MCF 10A (cell line): ENCODE measurements at places on chromosomes 12 and 14. TPM values are rescaled to one million over a fixed set of nuclear protein-coding genes. Genes with fewer than 3 reads are reported as not detected.

GRCh38 chr12:470133-470532, 10.4 kb downstream of the B4GALNT3 start:
- H3K4me1 ChIP-seq = peaks cover 10% of the 10 kb centered on the region
- no peak overlapping the region for H3K4me3 ChIP-seq
- no peaks in the 10 kb centered on the region for H3K36me3 ChIP-seq

DNA sequence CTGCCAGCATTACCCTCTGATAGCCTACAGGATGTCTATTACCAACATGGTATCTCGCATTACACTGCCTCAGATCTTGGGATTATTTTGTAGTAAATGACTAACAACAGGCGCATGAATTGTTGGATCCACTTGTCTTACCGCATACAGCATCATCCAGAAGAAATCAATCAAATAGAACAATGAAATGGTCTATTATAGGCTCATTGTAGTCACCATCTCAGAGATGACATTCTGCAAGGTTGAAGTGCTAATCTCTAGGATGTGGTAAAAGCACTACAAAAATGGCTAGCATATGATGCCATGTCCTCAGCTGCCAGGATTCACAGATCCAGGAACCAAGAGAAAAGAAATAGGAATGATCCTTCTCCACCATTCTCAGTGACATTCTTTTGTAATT, 52.0 kb downstream of the WASHC3 start:
- no peak for DNase-seq
- H3K4me3 ChIP-seq = no peak overlapping the region
- no peak overlapping the region for H3K27ac ChIP-seq
- no peaks in the 10 kb centered on the region for H3K4me1 ChIP-seq
- no peaks in the 10 kb centered on the region for H3K27me3 ChIP-seq

- H3K4me1 ChIP-seq = peaks cover 48% of the 10 kb centered on the region
- no peaks in the 10 kb centered on the region for H3K27me3 ChIP-seq
- H3K27ac ChIP-seq = peak overlapping the region; percentile 67
- no peak overlapping the region for H3K4me3 ChIP-seq
- peaks cover 13% of the 10 kb centered on the region for H3K36me3 ChIP-seq
Measured at GRCh38 chr12:27623645-27624044, 72.6 kb upstream of the REP15 start.

GRCh38 chr12:5718073-5718472, 227.0 kb downstream of the ANO2 start:
- no peak overlapping the region for H3K27ac ChIP-seq
- H3K27me3 ChIP-seq = no peaks in the 10 kb centered on the region

GRCh38 chr14:101739446-101740141, 21.9 kb upstream of the PPP2R5C start:
- peaks cover 5% of the 10 kb centered on the region for H3K4me1 ChIP-seq
- H3K27ac ChIP-seq = no peak overlapping the region
- DNase-seq = no peak
- no peaks in the 10 kb centered on the region for H3K36me3 ChIP-seq

GRCh38 chr14:35412272-35413056, 7.9 kb upstream of the NFKBIA start:
- H3K4me3 ChIP-seq = no peak overlapping the region
- H3K36me3 ChIP-seq = no peaks in the 10 kb centered on the region
- H3K27ac ChIP-seq = no peak overlapping the region
- DNase-seq = no peak
- no peaks in the 10 kb centered on the region for H3K27me3 ChIP-seq
- H3K4me1 ChIP-seq = peaks cover 14% of the 10 kb centered on the region

DNA sequence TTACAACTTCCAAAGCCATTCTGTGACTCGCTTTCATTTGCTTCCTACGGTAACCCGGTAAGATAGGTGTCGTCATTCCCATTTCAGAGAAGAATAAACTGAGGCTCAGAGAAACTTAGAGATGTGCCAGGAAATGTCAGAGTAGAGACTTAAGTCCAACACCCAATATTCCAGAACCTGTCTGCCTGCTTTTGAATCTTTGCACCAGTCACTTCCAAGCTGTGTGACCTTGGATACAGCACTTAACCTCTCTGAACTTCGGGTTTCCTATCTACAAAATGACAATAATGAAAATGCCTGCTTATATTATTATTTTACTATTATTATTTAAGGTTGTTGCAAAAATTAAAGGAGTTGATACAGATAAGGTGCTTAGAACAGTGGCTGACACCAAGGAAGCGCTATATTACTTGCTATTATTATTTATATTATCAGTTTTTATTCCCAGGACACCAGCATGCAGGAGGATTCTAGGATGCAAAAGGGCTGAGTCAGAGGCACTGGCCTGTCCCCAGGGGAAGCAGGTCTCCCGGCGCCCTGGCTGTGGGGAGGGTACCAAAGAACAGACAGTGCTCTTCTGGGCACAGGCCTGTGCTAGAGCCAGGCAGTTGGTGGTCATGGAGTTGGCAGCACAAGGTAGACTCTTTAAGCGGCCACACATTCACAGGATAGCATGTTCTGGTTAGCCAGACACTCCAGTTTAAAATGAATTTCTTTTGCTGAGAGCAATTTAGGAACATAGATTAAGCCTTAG, 5.4 kb downstream of the HSPB8 start:
- DNase-seq = no peak
- H3K27me3 ChIP-seq = no peaks in the 10 kb centered on the region
- H3K36me3 ChIP-seq = no peaks in the 10 kb centered on the region
- no peak overlapping the region for H3K27ac ChIP-seq
- no peak overlapping the region for H3K4me3 ChIP-seq
- H3K4me1 ChIP-seq = peaks cover 7% of the 10 kb centered on the region

DNA sequence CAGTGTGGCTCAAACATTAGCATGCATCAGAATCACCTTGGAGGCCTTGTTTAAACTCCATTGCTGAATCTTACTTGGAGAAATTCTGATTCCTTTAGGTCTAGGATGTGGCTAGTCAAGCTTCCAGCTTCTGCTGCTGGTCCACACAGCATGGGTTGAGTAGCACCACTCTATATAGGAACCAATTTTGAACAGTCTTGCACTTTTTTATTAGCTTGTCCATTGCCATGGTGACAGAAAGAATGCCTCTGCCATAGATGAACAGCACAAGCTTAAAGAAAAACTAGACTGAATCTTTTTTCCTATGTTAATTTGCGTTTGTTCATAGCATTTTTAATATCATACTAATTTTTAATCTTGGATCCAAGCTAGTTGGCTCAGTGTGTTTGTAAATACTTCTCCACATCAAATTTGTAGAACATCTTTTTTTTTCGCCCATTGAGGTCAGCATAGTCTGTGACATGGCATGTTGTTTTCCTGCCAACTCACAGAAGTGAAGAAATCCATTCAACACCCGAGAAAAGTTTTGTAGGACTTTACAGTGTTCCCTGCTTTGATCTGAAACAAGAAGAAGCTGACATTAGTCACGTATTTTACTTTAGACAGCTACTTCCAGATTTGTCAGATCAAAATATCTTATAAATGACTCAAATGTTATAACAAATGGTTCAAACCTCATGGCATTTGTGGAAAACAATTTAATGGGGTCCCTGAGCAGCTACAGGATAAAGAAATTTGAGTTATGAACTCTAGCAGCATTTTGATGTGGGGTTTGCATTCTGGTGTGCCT, 438.8 kb downstream of the EGLN3 start:
- H3K27me3 ChIP-seq = no peaks in the 10 kb centered on the region
- no peaks in the 10 kb centered on the region for H3K36me3 ChIP-seq
- H3K4me1 ChIP-seq = peaks cover 8% of the 10 kb centered on the region

GRCh38 chr14:69703047-69704039, 63.6 kb upstream of the SRSF5 start:
- H3K4me1 ChIP-seq = peaks cover 4% of the 10 kb centered on the region
- peaks cover 52% of the 10 kb centered on the region for H3K36me3 ChIP-seq
- H3K27ac ChIP-seq = no peak overlapping the region
- DNase-seq = no peak

DNA sequence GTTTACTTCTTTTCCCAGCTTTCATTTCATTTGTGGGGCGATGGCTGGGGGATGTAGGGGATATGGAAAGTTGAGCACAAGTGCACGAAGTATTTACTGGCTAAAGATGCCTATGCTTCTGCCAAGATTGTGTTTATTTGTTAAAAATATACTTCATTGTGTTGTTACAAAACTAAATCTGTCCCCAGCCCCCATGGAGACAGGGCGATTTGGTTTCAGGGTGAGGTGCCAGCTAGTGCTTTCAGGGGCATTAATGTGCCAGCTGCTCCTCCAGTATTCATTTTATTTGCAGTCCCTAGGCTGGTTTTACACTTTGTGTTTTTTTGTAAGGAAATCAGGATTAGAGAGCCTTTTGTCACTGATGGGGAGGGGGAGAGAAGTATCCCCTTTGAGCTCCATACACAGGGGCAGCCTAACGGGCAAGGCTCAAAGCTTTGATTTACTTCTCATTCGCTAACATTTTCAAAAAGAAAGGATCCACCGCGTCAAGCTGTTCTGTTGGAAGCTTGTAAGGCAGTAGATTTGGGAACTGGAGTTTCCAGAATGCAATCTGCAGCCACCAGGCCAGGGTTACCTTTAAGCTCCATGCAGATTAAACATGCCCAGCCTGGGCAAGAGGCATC, 198.7 kb upstream of the PLEKHG7 start:
- H3K36me3 ChIP-seq = peaks cover 7% of the 10 kb centered on the region
- no peak for DNase-seq

DNA sequence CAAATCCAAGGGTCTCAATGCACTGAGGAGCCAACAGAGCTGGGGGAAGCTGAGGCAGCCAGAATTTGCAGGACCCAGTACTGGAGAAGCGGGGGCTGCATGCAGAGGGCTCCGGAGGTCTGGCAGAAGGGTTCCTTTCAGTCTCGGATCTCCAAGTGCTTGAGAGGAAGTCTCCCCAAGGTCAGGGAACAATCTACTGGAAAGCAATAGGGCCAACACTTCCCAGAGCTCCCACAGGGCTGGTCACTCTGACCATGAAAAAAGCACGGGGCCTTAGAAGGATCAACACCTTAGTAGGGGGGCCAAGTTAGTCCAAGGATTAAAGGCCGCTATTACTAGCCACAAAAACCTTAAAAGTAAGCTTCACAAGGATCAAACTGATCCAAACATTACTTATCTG, 31.7 kb downstream of the SPPL3 start:
- peaks cover 12% of the 10 kb centered on the region for H3K4me1 ChIP-seq
- H3K36me3 ChIP-seq = peaks cover 6% of the 10 kb centered on the region
- no peak overlapping the region for H3K4me3 ChIP-seq
- no peak for DNase-seq
- peak overlapping the region; percentile 51 for H3K27ac ChIP-seq

DNA sequence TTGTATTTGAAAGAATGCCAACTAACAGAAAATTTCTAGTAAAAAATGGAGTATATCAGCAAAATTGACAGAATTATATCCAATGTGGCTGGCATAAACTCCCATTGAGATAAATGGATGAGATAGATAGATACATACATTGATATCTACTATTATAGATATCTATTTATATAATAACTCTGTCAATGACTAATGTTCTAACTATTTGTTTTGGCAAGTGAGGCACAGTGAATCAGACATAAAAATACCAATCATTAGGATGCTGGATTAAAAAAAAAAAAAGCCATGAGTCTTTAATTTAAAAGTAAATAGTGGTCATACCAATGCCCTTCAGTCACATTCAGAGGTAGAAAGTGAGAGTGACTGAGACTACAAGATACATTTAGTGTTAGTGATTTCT, 33.7 kb upstream of the GLIPR1 start:
- no peak overlapping the region for H3K4me3 ChIP-seq
- no peaks in the 10 kb centered on the region for H3K27me3 ChIP-seq
- H3K36me3 ChIP-seq = peaks cover 2% of the 10 kb centered on the region
- H3K4me1 ChIP-seq = peaks cover 28% of the 10 kb centered on the region

DNA sequence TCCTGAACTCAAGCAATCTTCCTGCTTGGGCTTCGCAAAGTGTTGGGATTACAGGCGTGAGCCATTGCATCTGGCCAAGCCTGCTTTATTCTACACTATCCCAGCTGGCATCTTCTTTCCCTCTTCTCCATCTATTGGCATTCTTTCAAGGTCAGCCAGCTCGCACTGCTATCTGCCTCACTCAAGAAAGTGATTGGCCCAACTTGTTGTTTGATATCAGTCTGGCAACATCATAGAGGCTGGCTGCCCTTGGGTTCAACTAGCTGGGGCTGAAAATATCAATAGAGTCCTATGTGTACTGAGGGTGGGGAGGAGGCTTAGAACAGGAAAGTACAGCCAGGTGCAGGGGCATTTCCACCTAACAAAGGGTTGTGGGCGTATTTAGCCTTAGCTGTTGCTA, 17.1 kb downstream of the GMFB start:
- H3K36me3 ChIP-seq = peaks cover 25% of the 10 kb centered on the region
- H3K27ac ChIP-seq = no peak overlapping the region
- H3K4me3 ChIP-seq = no peak overlapping the region
- no peaks in the 10 kb centered on the region for H3K27me3 ChIP-seq

DNA sequence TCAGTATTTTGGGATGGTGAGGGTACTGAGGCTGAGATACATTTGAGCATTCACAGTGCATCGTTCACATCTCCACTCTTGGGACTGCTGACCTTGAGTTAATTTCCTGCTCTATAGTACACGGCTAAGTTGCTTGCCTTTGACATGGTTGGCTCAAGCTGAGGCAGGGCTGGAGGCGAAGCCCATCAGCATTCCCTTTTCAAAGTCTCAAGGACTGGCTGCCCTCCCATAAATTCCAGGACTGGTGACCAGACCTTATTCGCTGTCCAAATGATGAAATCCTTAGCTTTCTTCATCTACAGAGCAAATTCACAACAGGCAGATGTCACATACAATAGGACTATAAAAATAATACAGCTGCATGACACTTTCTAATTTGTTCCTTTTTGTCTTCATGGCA, 85.9 kb downstream of the SSPN start:
- H3K4me3 ChIP-seq = no peak overlapping the region
- H3K27ac ChIP-seq = no peak overlapping the region
- H3K27me3 ChIP-seq = no peaks in the 10 kb centered on the region
- H3K4me1 ChIP-seq = peaks cover 10% of the 10 kb centered on the region
- no peak for DNase-seq

DNA sequence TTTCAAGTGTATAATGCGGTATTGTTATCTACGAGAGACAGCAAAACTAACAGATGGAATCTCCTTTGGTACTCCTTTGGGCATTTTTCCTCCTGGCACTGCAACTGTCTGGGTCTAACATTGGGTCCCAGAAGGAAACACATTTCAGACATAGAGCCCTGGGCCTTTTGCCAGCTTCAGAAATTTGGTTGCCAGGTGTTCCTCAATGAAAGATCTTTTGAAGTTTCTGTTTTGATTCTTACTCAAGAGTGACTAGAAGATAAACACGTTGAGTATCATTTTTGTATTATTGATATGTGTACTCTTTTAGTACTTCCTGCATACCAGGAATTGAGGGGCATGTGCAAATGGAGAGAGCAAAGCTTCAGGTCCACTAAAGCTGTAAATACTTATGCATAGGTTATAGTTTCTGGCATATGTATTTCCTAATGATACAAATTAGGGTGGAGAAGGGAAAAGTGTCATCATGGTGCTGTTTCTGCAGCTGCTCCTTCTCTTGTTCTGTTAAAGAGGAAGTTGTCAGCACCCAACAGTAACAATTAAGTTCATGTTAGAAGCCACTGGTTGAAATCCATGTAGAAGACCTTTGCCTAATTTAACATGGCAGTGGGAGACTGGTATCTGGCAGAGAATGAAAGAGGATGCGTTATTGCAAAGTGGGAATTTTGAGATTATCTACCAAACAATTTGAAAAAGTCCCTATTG, 53.5 kb downstream of the SLC38A6 start:
- H3K27ac ChIP-seq = peak overlapping the region; percentile 71
- H3K36me3 ChIP-seq = no peaks in the 10 kb centered on the region
- H3K4me1 ChIP-seq = peaks cover 9% of the 10 kb centered on the region
- peak; percentile 8 for DNase-seq
- no peaks in the 10 kb centered on the region for H3K27me3 ChIP-seq
- H3K4me3 ChIP-seq = no peak overlapping the region

Gene CLEC2A
- total RNA-seq = not detected in 2 replicates

Gene RGS6
- not detected in 2 replicates for total RNA-seq

Gene WASHC4
- 44.5 and 47.6 TPM in 2 replicates for total RNA-seq

Gene CERS5
- 56.8 and 58.1 TPM in 2 replicates for total RNA-seq

Gene CLBA1
- total RNA-seq = 20.3 and 24.3 TPM in 2 replicates
